ENCODE measurements at places on chromosomes 11 and 22.

GRCh38 chr22:20063271-20064139, 16.5 kb upstream of the DGCR8 start:
- no peak for DNase-seq

DNA sequence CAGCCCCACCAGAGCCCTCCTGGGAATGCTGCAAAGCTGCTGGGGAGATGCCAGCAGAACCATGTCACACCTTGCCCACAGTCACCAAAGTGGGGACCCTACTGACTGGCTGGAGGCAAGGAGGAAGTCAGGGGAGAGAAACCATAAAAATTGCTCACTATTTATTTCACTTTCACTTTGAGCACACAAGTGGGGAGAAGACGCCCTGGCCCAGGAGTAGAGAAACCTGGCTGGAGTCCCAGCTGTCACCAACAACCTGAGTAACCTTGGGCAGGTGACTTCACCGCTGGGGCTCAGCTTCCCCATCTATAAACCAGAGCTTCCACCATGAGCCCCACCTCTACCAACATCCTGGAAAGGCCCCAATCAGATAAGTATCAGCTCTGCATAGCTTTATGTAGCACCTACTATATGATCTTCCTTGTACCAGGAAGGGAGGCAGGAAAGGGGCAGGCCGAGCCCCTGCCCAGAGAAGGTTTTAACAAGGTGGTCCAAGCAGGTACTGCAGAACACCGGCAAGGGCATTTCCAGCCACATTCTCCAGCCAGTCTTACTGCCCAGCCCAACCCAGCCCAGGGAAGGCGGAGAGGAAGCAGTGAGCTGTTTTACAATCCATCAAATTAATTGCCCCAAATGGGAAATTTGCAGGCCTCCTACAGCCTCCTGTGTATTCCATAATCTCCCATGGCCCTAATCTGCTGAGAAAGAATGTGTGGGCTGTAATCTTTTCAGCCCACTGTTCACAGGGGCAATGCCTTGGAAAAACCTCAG, 27.6 kb downstream of the PLEKHA7 start:
- no peak for DNase-seq

GRCh38 chr11:15800111-15800800, 556.1 kb downstream of the SOX6 start:
- DNase-seq = no peak

DNA sequence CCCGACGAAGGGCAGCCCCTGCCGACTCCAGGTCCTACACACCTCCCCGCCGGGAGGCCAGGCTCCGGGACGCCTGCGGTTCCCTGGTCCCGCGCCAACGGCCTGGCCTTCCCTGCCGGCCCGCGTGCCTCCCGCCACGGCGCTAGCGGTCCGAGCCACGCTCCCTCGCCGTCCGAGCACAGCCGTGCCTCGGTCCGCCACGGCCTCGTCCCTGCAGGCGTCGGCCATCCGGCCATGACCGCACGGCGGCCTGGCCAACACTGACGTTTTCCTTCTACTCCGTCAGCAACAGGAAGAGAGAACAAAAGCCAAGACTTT, 532 bp downstream of the EIF4G2 start:
- no peak for DNase-seq

DNA sequence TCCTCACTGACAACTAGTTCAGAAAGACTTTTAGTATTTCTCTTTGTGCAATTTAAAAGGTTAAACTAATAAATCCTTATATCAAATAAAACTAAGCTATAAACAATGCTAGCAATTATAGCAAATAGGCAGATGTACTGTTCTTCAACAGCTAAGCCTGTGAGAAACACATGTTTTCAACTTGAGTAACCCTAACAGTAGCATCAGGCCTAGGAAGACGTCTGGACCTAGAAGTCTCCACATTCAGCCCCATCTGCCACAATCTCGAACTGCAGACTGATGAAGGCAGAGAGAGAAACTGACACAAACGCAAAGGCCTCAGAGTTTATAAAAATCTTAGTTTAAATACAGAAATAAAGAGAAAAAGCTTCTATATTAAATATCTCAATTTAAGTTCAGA, 2.5 kb downstream of the ST13 start:
- no peak for DNase-seq

- no peak for DNase-seq
These were observed 6.6 kb downstream of the OR51F1 start for GRCh38 chr11:4763096-4763495.

- no peak for DNase-seq
These were observed 50.4 kb downstream of the DENND5A start for GRCh38 chr11:9214765-9215164.

DNA sequence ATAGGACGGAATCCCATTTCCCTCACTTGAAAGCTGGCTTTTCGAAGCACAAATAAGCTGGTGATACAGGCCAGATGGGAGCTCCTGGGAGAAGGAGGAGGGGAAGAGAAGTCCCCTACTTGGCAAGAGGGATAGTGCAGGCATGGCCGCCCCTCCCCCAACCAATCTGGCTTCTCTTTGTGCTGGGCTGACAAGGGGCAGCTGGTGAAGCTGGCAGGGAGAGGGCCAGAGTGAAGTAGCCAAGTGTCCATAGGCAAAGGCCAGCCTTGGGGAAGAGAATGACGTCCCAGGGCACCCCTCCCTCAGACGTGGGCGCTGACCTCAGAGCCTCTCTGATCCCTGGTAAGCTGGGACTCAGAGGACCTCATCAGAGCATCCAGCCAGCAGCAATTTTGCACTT, 78.7 kb upstream of the GRAMD1B start:
- no peak for DNase-seq

DNA sequence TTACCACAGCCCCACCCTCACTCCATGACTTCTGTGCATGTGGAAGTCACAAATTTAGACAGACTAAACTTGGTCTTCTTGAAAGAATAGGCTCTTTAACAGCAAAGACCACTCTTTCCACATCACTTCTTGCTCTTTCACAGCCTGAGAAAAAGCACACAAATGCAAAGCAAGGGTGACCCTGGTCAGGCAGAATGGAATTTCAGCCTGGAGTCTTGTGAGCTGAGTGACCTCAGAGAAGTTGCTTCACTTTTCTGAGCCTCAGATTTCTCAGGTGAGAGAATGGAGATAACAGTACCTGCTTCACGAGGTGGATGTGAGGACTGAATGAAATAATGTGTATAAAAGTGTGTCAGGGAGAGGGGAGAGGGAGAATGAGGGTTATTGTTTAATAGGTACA, 26.8 kb upstream of the LIPT2 start:
- DNase-seq = no peak

DNA sequence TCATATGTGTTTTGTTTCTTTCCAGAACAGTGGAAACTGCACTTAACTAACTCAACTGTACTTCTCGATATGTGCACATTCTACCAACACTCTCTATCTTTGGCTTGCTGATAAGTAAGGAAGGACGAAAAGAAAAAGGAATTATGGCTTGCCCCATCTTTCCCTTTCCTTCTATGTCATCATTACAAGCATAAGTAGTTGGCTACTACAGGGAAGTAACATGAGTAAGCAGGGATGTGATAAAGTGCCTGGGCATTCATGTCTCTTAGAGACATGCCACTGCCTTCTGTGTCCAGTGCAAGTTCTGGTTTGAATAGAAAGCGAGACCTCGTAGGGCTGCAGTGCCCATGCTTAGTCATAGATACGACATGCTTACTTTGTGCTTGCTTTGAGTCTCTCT, 342.5 kb downstream of the ETS1 start:
- DNase-seq = no peak

GRCh38 chr22:19871845-19872778, 17.4 kb upstream of the GNB1L start:
- DNase-seq = no peak

DNA sequence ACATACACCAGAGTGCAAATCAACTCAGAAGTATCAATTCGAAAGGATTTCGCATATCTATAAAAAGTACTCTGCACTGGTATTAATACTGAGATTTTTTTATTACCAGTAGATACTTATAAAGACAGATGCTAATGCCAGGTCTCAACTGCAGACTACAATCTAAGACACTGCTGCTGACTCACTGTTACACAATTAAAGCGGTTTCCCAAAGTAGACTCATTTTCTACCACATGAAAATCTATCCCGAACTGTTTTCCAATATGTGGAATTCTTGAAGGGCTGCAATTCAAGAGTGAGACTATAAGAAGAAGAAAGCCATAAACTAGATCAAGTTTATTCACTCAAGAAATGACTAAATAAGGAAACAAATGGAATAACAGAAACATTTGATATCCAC, 57.2 kb upstream of the ARHGAP32 start:
- DNase-seq = no peak

DNA sequence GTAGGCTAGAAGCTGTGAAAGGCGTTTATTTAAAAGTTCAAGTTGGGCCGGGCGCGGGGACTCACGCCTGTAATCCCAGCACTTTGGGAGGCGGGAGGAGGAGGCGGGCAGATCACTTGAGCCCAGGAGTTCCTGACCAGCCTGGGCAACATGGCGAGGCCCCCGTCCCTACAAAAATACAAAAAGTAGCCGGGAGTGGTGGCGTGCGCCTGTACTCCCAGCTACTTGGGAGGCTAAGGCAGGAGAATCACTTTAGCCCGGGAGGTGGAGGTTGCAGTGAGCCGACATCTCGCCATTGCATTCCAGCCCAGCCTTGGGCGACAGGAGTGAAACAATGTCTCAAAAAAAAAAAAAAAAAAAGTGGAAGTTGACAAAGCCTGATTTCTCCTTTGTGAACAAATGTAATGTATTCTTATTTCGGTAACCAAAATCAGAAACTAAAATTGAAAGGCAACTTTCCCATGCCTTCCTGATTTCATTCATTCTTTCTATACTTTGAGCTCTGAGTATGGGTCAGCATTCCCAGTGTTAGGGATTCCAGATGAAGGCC, 825 bp downstream of the PTPMT1 start:
- DNase-seq = no peak

DNA sequence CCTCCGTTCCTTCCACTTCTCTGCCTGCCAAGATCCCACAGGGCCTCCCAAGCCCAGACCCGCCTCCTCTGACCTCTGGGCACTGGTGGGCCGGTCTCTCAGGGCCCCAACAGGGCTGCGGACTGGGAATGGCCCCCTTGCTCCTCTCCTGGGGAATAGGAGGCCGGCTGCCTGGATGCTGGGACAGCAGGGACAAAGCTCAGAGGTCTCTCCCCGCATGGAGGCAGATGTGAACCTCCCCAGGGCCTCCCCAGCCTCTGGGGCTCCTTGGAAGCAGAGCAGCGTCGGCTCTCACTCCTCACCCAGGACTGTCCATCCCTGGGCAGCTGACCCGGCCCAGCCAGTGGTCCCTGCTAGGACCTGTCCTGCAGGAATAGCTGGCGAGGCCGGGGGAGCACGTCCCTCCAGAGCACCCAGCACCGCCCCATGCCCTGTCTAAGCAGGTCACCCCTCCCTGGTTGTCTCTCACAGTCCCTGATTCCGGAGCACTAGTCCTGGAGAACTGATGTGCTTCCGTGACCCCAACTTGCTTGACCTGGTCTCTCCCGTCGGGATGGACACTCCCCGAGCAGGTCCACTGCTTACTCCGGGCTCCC, 85.8 kb downstream of the RTL6 start:
- DNase-seq = no peak

GRCh38 chr22:32501836-32502752, 27.5 kb downstream of the FBXO7 start:
- DNase-seq = no peak

GRCh38 chr11:14611939-14612338, 31.7 kb upstream of the PDE3B start:
- no peak for DNase-seq

- DNase-seq = no peak
These were observed 91.4 kb downstream of the RPL27A start for GRCh38 chr11:8773916-8774539.

DNA sequence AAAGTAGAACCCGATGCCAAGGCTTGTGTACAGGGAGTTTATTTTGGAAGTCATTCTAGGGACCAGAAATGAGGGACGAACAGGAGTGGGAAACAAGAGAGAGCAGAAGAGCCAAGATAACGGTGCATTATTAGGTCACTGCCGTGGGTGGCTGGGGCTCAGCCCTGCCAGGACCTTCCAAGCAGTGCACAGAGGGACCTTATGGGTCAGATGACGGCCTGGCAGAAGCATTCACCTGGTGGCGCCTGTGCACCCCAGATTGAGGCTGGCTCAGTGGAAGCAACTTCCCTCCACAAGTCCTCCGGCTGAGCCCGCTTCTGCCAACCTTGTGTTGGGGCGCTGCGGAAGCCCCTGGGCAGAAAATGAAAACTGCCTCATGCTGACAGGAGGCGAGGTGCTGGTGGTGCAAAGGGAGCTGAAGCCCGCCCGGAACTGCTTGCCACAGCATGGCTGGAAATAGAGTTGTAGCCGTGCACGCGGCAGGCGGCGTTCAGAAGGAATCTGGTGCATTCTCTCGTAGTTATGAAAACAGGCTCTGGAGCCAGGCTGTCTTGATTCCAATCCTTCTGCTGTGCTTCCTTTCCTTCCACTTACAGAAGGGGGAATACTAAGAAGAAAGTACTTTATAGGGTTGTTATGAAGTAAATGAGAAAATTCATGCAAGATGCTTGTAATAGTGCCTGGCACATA, 22.2 kb upstream of the TP53I11 start:
- no peak for DNase-seq

DNA sequence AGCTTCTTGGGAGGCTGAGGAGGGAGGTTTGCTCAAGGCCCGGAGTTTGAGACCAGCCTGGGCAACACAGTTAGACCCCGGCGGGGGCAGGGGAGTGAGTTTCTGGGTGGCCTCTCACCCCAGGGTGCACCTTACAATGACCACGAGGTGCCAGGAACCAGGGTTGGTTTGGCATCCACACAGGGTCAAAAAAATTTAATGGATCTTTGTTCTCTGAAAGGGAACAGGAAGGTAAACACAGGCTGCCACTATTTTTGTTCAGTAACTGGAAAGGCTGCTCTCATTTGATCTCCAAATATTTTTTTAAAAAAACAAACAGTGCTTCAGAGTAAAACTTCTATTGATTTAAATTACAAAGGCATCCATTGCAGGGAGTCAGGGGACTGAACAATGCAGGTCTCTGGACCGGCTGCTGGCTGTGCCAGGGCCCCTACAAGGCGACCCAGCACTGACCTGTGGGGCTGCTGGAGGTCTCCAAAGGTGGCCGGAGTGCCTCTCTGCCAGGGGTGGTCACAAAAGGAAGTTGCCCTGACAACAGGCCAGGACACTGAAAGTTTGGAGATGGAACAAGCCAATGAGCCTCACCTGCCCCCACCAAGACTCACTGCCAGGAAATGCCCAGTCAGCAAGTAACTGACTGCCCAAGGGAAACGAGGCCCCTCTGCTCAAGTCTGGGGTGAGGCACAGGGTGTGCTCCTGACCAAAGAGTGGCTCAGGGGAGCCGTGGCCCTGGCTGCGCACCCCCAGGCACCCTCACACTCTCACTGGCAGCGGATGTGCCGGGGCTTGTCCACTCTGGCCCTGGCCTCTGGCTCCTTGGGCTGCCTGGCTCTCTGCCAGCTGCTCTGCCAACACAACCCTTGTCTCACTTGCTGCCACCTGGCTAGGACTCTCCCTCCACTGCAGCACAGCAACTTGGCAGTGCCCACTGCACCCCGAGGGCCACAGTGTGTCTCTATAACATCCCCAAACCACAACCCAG, 51.8 kb downstream of the ARFGAP3 start:
- DNase-seq = peak; percentile 55
